ENCODE measurements at places on chromosomes 2 and 18.

GRCh38 chr2:41377837-41378236, 670.0 kb upstream of the PKDCC start:
- DNase-seq: no peak

GRCh38 chr2:171771463-171771862, 84.2 kb downstream of the DYNC1I2 start:
- DNase-seq: no peak

DNA sequence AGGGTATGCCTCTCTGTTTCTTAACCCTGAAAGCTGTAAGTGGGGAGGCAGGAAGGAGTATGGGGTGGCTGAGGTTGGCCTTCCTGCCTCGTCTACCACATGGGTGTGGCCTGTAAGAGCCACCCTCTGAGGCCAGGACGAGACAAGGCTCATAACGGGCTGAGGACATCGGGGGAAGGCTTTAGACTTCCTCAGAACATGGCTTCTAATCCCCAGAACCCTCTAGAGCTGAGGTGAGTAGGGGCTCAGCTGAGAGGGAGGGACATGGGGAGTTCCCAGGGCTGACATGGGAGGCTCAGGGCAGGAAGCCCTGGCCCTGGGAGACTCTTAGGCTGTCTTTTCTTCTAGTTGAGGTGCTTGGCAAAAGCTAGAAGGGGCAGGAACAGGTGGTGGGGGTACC, 36.7 kb downstream of the EMX1 start:
- peak; percentile 15 for DNase-seq

DNA sequence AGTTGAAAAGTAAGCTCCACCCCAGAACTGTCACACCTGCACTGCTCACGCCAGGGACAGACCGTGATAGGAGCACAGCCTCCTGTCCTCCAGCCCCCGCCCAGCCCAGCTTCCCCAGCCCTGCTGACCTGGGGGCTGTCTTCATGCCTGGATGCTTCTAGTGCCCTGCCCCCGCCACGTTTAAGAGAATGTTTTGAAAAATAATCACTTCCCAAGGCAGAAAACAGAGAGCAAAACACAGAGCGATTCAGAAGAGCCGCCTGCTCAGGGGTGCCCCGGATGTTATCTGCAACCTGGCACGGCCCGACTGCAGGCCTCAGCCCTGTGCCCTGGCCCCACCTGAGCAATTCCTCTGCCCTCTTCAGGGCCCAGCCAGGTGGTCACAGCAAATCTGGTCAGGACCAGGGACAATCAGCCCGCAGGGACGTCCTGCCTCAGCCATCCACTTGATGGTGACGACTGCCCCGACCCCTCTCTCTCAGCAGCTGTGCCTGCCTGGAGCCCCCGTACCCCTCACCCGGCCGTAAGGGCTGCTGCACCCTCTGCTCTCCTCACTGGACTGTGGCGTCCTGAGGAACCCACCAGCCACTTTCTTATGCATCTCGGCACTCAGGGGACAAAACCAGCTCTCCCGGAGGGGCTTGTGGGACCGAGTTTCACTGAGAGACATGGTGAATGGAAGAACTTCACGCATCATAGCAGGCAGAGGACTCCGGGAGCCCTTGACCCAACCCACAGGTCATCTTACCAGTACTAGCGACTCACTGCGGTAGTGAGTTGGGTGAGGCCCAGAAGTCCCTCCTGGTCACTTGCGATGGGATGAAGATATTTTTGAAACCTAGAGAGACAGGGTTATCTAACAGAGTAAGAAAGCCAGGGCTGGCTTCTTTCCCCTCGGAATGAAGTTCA, 30.2 kb downstream of the ADI1 start:
- no peak for DNase-seq

DNA sequence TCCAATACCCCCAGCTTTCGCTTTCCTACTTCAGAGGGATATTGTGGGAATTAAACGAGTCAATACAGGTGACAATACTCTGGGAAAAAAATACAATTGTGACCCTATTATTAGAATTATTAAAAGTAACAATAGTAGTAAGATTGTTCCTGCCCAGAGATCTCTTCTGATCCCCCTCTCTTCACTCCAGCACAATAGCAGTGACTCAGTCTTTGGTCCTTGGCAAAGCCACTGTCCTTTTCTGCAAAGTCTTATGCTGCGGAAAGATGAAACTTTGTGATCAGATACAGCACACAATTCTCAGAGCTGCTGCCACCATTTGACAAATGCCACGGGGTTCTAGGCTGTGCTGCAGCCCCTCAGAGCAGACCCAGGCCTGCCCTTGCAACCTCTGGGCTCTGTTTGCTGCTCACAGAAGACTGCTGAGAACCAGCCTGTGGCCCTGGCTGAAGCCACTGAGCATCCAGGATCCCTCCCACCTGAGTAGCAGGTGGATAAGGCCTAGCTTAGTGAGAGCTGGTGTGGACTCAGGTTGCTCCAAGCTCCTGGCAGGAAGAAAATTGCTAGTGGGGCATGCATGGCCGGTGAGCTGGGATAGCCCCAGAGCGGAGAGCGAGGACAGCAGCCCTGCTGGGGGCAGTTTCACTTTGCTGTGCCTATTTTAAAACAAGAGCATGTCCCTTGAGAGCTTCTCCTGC, 60.1 kb upstream of the ROCK2 start:
- no peak for DNase-seq

- DNase-seq: peak; percentile 70
Observed at GRCh38 chr18:51151568-51152511, 45.6 kb downstream of the MEX3C start.

DNA sequence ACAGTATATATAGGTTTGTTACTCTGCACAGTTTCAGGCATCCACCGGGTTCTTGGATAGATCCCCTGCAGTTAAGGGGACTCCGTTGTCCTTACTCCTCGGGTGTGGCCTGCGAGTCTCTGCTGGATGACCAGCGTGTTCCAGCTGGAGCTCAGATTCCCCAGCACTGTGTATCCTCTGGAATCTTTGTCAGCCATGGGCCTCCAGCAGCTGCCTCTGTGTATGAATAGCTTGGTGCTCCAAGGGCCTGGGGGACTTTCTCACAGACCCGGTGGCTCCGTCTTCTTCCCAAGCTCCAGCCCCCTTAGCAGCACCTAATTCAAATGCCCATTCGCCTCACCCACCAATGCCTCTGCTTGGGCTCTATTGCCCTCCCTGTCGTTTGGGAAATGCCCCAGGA, 6.3 kb downstream of the ANO7 start:
- no peak for DNase-seq

DNA sequence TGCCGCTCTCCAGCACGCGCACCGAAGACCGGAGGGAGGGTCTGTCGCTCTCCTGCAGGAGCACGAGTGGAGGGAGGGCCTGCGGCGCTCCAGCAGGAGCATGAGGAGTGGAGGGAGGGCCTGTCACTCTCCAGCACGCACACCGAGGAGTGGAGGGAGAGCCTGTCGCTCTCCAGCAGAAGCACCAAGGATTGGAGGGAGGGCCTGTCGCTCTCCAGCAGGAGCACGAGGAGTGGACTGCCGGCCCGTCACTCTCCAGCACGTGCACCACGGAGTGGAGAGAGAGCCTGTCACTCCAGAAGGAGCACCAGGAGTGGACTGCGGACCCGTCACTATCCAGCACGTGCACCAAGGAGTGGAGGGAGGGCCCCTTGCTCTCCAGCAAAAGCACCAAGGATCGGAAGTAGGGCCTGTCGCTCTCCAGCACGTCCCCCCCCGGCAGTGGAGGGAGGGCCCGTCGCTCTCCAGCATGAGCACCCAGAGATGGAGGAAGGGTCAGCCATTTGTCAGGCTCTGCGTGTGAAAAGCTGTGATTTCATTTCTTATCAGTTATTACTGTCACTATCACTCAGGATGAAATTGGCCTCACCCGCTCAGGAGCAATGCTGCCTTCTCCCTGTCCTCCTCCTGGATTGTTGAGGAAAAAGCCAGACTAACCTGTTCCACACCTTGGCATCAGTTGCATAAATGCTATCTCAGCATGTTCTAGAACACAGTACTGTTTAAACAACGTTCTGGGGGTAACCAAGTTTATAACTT, 35.9 kb downstream of the ADI1 start:
- no peak for DNase-seq

DNA sequence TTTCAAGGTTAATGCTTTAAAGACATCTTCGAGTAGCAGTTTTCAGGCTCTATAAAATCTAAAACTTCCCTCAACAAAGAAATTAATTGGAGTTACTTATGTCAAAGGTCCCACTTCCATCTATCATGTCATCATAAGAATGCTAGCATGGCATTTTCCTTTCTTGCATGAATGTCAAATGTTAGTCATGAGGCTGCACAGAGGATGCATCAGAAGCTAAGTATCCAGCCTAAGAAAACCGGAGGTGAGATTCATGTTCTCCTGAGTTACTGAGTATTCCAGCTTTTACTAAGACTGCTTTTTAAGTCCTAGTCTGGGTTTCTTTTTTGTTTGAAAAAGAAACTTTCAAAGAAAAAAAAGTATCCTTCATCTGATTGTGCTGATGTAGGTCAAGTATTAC, 130.6 kb upstream of the CDH19 start:
- no peak for DNase-seq

- no peak for DNase-seq
Observed at GRCh38 chr2:190202604-190203003, 117.0 kb downstream of the HIBCH start.

DNA sequence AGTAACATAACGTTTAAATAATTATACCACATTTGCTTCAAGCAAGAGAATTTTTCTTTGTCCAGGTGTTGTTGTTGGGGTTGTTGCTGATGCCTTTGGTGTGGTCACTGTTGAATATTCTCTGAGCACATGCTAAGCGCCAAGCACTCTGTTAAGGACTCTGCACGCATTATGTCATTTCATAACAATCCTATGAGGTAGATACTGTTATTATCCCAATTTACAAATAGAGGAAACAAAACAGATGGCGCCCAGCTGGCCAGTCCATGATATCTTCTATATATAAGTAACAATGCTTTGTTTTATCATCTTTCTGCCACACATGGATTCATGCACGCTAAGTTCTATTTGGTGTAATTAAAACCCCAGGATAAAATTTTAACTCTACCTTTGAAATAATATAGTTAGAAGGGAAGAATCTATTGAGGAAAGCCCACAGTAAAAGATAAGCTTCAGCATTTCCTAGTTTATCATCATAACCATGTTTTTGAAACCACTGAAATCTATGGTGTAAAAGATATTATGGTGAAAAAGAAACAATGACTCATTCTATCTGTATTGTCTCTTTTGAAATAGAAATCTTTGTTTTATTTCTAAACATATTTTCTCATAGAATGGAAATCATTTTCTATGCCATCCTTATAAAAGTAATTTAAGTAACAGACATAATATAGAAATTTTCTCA, 199.7 kb downstream of the PID1 start:
- DNase-seq: no peak

GRCh38 chr2:160339726-160340125, 139.7 kb upstream of the ITGB6 start:
- DNase-seq: no peak

DNA sequence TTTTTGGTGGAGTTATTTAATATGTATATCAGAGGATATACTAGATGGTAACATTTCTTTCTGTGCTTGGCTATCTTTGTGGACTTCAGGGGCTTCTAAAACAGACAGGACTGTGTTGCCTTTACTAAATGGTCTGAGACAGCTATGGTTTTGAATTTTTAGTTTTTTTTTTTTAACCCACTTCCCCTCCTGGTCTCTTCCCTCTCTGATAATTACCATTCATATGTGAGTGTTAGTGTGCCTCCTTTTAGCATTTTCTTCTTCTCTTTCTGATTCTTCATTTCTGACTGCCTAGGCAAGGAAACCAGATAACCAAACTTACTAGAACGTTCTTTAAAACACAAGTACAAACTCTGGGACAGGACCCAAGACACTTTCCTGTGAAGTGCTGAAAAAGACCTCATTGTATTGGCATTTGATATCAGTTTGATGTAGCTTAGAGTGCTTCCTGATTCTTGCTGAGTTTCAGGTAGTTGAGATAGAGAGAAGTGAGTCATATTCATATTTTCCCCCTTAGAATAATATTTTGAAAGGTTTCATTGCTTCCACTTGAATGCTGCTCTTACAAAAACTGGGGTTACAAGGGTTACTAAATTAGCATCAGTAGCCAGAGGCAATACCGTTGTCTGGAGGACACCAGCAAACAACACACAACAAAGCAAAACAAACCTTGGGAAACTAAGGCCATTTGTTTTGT, 52.7 kb downstream of the SMAD4 start:
- no peak for DNase-seq

- DNase-seq: no peak
Observed at GRCh38 chr2:55761526-55761925, 67.9 kb upstream of the PNPT1 start.

- DNase-seq: no peak
Observed at GRCh38 chr2:127096280-127096679, 10.7 kb downstream of the BIN1 start.
